Naive thymus-derived CD4-positive, alpha-beta T cell (primary cell): ENCODE measurements at places on chromosomes 5 and 9.
A peak's percentile ranks its signal among the peaks of the same experiment; 100 is the strongest.

DNA sequence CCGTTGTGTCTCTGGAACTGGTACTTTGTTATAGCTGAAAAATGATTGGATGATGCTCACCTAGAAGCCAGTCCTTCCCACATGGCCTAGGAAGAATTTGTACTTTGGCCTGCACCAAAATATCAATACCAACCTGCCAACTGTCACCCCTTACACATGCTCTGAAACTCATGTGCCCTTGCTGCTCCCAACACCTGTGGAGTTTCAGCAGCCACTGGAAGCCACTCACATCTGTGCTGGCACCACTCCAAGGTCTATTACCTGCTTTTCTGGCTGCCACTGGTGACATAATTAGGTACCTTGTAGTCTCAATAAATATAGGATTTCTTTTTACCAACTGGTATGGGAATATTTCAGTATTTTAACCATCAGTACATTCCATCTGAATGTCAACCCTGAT lies 363.6 kb downstream of the SH3GL2 start:
- no peak for DNase-seq

GRCh38 chr5:157718519-157718918 lies 12.7 kb upstream of the THG1L start:
- no peak for DNase-seq

GRCh38 chr9:114246558-114246957 lies 76.3 kb upstream of the ORM1 start:
- no peak for DNase-seq

- DNase-seq = no peak
Observed at GRCh38 chr9:72667181-72667580, 145.8 kb downstream of the TMC1 start.

GRCh38 chr9:126146254-126147145 lies 180.1 kb upstream of the MVB12B start:
- peak; percentile 11 for DNase-seq

DNA sequence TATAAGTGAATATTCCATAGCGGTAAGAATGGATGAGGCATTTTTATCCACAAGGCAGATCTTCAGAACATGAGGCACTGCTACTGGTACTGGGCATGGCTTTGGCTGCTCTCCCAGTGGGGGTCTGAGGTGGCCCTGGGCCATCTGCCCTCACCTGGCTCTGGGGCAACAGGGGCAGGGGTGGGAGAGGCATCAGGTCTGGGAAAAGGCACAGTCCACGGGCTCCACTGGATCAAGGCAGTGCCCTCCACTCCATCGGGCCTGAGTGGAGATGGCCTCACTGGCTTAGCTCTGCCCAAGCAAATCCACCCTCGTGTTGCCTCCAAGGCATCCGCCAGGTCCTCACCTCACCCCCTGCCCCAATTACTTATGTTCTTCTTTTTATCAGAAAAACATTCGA lies 10.9 kb upstream of the NKD2 start:
- no peak for DNase-seq

- DNase-seq = no peak
Observed at GRCh38 chr5:61906820-61907219, 399.2 kb upstream of the KIF2A start.

GRCh38 chr5:43236653-43237355 lies 44.8 kb downstream of the NIM1K start:
- DNase-seq = no peak

- DNase-seq = no peak
Observed at GRCh38 chr5:81606150-81606549, 144.7 kb downstream of the SSBP2 start.

DNA sequence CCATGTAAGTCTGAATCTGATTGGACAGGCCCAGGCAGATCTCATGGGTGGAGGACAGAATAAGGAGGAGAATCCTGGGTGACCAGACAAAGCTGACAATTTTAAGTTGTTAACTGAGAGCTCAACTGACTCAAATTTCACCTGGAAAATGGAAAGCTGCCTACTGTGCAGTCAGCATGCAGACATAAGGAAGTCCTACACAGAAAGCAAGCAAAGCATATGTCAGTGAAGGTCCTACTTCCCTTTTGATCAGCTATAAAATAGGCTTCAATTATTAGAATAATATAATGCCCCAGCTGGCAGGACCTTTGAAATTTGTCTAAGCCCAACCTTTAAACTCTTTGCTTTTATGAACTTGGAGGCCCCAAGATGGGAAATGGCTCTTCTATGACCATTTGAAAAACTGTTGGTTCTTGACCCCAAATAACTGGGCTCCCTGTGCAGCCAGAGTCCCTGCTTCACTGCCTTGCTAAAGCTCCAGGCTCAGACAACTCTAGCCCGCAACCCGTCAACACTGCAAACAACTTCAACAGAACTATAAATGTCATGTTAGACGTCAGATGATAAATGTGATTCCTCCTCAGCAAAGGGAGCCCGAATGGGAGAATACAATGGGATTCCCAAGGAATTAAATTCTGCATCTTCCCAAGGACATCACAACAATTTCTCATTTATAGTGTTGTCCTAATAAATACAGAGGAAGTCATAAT lies 118.9 kb upstream of the ADRA1B start:
- no peak for DNase-seq

GRCh38 chr9:77510666-77511065 lies 137.5 kb downstream of the GNA14 start:
- DNase-seq = no peak

DNA sequence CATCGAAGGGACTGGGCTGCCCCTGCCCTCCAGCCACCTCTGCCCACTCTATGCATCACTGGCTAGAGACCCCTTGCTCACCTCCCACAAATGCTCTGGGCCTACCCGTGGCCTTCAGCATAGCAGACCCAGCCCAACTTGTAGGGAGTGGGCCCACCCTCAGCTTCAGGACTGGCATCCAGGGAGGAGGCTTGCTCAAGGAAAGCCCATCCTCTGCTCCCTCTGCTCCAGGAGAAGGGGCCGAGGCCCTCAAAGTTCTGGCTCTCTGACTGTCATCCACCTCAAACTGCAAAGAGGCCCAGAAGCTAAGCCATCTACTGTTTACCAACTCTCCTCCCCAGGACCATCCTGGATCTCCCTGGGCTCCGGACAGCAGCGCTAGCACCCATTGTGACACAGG lies 84.5 kb downstream of the C5orf15 start:
- DNase-seq = no peak

GRCh38 chr5:132655821-132656773 lies 1.9 kb upstream of the IL13 start:
- DNase-seq = no peak

- no peak for DNase-seq
Observed at GRCh38 chr9:14347406-14348122, 33.6 kb upstream of the NFIB start.

GRCh38 chr5:131530706-131531331 lies 104.2 kb downstream of the RAPGEF6 start:
- no peak for DNase-seq

DNA sequence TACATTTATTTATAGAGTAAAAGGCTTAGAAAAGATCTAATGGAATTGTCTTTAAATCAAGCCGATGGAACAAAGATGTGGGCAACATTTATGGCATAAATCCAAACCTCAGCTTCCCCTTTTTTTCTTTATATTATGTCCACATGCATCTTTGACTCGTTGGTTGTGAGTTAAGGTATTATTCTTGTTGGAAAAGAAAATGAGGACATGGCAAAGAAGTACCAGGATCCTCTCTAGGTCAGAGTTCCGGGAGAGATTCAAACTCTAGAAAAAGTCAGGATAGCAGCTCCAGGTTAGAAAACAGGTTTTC lies 508 bp upstream of the NME5 start:
- DNase-seq = no peak

DNA sequence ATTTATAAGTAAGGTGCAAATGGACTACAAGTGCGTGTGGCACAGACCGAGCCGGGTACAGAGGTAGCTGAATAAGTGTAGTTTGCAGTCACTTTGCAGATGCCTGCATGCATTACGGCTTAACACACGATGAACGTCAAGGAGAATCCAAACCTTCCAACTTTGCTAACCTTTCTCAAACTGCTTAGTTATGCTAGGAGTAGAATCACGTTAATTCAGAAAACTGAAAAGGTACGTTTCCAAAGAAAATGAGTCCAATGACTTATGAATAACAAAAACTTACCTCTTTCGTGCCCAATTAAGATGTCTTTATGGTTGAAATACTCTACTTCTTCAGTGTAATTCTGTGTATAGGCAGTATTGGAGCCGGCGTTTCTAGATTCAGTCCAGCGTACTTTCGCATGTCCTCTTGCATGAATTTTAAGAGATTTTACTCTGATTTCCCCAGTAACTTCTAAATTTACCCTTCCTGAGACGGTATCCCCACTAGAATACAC lies 539 bp downstream of the ARRDC3 start:
- peak; percentile 68 for DNase-seq

DNA sequence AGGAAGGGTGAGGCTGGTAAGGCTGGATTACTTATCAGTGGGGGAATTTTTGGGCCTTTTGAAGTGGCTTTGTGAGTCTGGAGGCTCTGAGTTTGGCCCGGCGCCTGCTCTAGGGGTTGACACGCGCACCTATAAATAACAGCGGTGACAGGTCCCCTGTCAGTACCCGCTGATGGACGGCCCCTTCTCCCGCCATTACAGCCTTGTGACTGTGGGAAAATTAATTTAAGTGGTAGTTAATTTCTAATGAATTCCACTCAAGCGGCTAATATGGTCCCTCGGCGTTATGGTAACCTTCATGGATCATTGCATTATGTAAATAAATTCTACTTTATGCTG lies 16.5 kb downstream of the MRPL36 start:
- no peak for DNase-seq

GRCh38 chr5:144913661-144914060 lies 743.0 kb downstream of the KCTD16 start:
- no peak for DNase-seq

DNA sequence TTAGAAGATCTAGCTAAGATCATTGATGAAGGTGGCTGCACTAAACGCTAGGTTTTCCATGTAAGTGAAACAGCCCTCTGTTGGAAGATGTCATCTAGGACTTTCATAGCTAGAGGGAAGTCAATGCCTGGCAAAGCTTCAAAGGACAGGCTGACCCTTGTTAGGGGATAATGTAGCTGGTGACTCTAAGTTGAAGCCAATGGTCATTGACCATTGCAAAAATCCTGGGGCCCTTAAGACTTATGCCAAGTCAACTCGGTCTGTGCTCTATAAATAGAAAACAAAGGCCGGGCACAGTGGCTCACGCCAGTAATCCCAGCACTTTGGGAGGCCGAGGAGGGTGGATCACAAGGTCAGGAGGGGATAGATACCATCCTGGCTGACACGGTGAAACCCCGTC lies 26.6 kb upstream of the FIBCD1 start:
- no peak for DNase-seq

DNA sequence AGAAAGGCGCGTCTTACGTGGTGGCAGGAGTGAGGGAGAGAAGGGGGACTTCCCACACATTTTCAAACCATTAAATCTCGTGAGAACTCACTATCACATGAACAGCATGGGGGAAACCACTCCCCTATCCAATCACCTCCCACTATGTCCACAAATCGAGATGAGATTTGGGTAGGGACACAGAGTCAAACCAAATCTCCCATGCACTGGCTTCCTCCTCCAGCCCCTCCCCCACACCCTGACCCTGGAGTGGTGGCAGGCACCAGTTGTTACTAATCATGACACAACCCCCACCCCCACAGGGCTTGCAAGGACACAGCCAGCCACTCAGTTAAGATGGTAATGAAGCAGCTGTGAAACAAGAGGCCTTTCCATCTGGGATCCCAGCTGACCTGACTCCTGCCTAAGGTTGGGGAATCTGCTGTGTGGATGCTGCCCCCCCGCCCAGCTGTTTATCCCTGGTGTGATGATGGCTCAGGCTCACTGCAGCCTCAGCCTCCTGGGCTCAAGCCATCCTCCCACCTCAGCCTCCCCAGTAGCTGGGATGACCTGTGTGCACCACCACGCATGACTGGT lies 57.1 kb upstream of the FUBP3 start:
- no peak for DNase-seq

GRCh38 chr5:157611571-157612476 lies 36.2 kb upstream of the ADAM19 start:
- DNase-seq = no peak

DNA sequence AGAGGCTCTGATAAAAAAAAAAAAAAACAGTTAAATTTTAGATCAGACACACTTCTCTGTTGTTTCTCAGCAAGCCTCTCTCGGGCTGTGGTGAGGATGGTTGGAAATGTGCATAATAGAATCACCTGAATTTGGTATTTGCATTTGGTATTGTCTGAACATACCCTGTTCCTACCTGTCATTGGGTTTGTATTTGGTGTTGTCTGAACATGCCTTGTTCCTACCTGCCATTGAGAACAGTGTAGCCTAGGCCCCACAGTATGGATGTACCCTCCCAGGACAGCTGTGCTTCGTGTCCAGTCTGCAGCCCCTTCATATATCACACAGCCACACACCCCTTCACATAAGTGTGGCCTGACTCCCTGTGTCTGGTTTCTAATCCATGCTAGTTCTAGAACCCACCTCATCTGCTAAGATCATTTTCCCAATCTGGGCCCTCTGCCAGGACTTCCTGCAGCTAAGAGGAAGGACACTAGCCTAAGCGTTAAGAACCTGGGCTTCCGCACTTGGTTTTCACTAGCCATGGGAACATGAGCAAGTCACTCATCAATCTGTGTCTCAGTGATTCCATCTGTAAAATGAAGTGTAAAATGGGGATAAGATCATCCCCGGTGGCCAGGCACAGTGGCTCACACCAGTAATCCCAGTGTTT lies 49.2 kb downstream of the ITGA2 start:
- DNase-seq = no peak

GRCh38 chr9:108885643-108886348 lies 23.7 kb downstream of the ACTL7A start:
- no peak for DNase-seq

GRCh38 chr5:116944183-116944582 lies 369.6 kb upstream of the SEMA6A start:
- no peak for DNase-seq

GRCh38 chr9:11063263-11063662 lies 450.5 kb upstream of the PTPRD start:
- DNase-seq = no peak

- no peak for DNase-seq
Observed at GRCh38 chr9:82254646-82255367, 266.2 kb downstream of the SPATA31D1 start.
